Neural progenitor cell (in vitro differentiated cells): ENCODE measurements at places on chromosomes 6 and 20. TPM values are rescaled to one million over a fixed set of nuclear protein-coding genes. Genes with fewer than 3 reads are reported as not detected.

Gene NUS1
- 23.6 and 33.4 TPM in 2 replicates for total RNA-seq

Gene PSMF1
- total RNA-seq, result 34.0 and 56.0 TPM in 2 replicates

DNA sequence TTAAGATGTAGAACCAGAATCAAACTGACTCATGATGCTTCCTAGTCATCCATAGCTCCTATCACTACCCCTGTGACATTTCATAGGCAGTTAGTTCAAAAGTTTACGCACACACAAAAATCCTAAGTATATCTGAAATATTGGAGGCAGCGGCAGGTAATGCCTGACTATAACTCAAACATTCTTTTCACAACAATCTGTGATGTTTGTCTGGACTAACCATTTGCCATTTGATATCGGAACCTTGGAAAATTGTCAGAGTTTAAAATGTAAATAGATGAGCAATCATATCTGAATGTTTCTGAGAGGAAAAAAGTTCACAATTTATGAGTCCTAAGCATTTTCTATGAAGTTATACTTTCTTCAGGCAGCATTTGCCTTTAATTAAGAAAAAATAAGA, 1078.2 kb downstream of the EPHA7 start:
- no peak for DNase-seq

GRCh38 chr6:26520237-26520849, 17.8 kb upstream of the HMGN4 start:
- no peak for DNase-seq

DNA sequence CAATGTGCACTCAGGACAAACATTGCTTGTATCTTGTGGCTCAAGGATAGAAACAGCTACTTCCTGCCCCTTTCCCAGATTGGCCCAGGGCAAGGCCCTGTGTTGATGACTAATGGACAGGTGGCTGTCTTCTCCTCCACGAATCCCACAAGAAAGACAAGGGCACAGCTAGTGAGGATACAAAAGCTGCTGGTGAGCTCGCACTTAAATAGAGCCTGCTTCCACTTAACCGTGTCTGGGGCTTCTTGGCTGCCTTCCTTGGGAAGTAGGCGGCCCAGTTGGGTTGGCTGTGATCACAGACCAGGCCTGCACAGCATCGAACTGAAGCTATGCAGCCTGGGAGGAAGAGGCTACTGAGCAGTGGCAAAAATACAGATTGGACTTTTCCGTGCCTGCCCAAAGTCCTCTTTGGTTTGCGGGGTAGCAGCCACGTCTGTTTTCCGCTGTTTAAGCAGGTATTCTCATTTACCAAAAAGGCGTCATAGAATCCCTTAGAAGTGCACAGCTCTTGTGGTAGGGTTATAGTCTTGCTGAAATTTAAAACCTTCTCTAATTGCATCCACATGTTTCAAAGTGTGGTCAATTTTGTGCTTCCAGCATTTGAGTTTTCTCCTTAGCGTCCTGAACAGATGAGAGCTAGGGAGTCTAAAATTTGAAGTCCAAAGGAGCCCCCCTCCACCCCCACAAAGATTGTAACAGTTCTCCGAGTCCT, 23.0 kb upstream of the NAA20 start:
- no peak for DNase-seq
